Ovary (tissue), 10 donors: ENCODE measurements at places on chromosomes 12 and 14. TPM values are rescaled to one million over a fixed set of nuclear protein-coding genes. Genes with fewer than 3 reads are reported as not detected.

Gene NKX2-1
- total RNA-seq, result 0.18 TPM

DNA sequence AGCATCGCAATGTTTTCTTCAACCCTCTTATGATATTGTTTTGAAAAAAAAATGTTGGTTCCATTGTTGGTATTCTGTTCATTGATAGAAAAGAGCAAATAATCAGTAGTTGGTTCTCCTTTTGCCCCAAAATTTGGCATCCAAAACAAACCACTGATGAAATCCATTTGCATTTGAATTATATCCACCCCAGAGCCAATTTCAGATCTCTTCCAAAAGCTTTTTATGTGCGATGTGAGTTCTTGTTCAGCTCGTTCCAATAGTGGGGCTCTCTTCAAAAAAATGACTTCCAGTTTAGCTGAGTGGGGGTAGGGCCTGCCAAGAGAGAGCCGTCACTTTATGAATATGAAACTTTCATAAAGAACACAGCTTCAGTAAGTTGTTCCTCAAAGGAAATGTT, 130.7 kb downstream of the DIO2 start:
- DNase-seq, result no peak

Gene LHX5
- not detected for total RNA-seq

DNA sequence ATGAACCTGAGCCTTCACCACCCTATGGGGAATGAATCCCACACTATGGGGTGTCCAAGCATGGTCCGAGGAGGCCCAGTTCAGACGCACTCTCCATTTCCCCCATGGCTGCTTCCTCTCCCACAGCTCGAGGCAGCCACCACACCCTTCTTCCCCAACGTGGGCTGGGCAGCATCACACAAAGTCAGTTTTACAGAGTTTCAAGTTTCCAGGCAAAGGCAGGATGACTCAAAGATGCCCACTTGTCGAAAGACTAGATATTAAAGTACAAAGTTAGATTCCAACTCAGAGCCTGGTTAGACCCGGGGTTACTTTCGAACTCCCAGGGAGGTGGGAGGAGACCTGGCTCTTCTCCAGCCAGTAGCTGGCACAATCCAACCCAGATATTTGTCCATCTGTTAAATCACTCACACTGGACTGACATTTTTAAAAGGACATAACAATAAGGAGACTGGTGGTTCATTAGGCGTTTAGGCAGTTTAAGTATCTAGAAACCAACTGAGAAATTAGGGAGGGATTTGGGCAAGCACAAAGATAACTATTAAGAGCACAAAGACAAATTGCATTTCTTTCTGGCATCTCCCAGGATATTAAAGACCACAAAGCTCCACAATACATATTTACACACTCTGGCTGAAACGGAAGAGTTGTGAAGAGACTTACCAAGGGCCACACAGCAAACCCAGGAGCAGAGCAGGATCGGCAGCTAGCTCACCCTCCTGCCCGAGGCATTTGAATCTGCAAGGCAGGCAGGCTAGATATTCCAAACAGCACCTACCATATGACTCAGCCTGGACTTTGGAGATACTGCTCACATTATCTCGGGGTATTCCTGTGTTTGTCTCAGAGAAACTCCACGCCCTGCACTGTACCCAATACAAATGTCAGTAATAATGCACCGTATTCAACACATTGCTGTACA, 34.8 kb downstream of the TMCC3 start:
- DNase-seq, result peak; percentile 38

GRCh38 chr12:55698965-55699364, 8.7 kb downstream of the ITGA7 start:
- peak; percentile 8 for DNase-seq

Gene LRRC9
- total RNA-seq, result 0.57 TPM

DNA sequence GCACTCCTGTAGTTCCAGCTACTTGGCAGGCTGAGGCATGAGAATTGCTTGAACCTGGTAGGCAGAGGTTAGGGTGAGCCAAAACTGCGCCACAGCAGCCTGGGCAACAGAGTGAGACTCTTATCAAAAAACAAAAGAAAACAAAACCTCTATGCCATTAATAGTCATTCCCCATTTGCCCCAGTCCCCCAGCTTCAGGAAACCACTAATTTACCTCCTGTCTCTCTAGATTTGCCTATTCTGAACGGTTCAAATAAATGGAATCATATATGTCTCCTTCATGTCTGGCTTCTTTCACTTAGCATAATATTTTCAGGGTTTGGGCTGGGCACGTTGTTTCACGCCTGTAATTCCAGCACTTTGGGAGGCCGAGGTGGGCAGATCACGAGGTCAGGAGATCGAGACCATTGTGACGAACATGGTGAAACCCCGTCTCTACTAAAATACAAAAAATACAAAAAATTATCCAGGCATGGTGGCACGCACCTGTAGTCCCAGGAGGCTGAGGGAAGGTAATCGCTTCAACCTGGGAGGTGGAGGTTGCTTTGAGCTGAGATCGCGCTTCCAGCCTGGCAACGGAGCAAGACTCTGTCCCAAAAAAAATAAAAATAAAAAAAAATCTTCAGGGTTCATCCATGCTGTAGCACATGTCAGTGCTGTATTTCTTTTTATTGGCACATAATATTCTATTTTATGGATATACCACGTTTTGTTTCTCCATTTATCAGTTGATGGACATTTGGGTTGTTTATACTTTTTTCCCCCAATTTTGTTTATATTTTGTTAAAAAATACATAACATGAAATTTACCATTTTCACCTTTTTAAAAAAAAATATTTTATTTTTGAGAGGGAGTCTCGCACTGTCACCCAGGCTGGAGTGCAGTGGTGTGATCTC, 31.9 kb downstream of the KNTC1 start:
- no peak for DNase-seq

Gene PRR4
- 2.3 TPM for total RNA-seq

GRCh38 chr12:19458733-19459132, 19.4 kb downstream of the AEBP2 start:
- DNase-seq, result no peak

GRCh38 chr14:104891664-104892530, 26.8 kb downstream of the CEP170B start:
- DNase-seq, result peak; percentile 16
